ENCODE measurements at places on chromosomes 13 and 19.

DNA sequence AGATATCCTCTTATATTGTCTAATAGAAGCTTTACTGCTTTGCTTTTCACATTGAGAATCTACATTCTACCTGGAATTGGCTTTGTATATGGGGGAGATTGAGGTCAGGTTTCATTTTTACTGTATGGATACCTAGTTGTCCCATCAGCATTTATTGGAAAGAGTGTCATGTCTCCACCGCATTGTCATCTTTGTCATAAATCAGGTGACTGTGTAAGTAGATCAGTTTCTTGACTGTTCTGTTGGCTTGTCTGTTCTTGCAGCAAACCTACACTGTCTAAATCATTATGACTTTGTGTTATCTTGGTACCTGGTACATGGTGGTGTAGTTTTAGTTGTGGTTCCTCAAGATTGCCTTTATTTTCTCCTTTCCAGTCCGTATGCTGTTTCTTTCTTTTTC is 5.8 kb downstream of the URI1 start:
- ATAC-seq: no peak

DNA sequence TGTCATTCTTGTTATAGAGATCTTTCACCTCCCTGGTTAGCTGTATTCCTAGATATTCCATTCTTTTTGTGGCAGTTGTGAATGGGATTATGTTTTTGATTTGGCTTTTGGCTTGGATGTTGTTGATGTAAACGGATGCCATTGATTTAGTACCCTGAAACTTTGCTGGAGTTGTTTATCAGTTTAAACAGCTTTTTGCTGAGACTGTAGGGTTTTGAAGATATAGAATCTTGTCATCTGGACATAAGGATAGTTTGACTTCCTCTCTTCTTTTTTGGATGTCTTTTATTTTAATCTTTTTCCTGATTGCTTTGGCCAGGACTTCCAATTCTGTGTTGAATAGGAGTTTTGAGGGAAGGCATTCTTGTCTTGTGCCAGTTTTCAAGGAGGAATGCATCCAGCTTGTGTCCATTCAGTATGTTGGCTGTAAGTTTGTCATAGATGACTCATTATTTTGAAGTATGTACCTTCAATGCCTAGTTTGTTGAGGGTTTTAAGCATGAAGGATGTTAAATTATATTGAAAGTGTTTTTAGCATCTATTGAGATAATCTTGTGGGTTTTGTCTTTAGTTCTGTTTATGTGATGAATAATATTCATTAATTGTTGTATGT is 16.8 kb downstream of the ZNF431 start:
- ATAC-seq: no peak

DNA sequence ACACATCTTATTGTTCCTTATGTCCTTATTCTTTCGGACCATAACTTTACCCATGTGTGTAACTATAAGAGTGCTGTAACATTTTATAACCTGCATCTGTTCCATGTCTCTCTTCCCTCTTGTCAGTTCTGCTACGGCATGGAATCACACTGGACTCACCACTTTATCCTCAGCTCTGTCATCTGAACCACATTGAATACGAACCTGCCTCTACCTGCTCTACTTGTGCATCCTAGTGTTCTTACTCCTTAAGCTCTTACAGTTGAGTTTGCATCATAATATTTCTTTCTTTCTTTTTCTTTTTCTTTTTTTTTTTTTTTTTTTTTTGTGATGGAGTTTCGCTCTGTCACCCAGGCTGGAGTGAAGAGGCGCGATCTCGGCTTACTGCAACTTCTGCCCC is 180.9 kb downstream of the GPC5 start:
- ATAC-seq: no peak

GRCh38 chr13:37406031-37406430 is 192.5 kb downstream of the POSTN start:
- no peak for ATAC-seq

DNA sequence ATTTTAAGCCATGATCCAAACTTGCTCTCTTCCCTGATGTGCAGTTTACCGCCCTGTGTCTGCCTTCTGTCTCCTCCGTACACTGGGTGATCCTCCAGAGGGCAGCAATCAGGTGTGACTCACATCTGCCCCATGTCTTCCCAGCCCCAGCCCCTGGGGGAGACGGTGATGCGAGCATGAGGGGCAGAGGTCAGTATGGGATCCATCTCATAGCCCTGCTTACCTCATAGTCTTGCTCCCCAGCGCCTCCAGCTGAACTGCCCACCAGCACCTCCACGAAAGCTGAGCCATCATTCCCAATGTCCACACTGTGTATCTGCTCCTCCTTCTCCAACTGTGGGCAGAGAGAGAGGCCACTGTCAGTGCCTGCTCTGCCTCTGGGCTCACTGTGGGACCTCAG is 14.6 kb downstream of the XRCC1 start:
- ATAC-seq: no peak

GRCh38 chr13:99003851-99004471 is 26.1 kb upstream of the DOCK9 start:
- no peak for ATAC-seq

Measured in gastroesophageal sphincter (tissue), 4 donors.